Activated CD8-positive, alpha-beta memory T cell treated with anti-CD3 and anti-CD28 coated beads for 1 hour (primary cell): ENCODE measurements at places on chromosomes 1 and 21.

DNA sequence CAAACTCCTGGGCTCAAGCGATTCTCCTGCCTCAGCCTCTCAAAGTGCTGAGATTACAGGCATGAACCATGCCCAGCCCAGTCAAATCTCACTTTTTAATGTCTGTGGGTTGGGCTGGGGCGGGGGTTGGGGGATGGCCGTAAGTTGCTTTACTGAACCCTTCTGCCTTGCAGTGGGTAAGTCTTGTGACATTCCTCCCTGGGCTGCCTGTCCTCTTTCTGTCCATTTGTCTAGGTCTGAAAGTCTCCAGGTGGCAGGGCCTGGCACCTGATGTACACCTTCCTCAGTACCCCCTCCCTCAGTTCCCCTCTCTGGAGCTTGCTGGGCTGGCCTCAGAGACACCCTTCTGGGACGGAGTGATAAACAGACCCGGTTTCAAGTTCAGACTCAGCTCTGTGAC is 13.3 kb downstream of the ZNF362 start:
- DNase-seq, result no peak

DNA sequence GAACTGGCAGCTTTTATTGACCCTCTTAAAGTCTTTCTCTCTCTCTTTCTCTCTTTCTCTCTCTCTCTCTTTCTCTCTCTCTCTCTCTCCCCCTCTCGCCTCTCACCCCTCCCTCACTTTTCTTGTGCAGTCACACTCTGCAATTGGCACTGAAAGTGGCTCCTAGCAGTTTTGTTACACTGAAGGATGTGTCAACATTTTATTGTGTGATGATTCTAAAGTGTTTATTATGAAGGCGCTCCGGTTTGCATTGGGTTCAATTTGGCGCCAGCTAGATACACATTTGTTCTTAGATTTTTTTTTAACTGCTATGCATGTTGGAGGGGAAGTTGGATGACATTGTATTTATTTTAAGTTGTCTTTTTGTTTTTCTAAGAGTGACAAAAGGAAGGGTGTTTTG is 64.0 kb upstream of the CHRM3 start:
- DNase-seq, result no peak

GRCh38 chr1:98327220-98327861 is 334.2 kb upstream of the SNX7 start:
- DNase-seq, result no peak

- no peak for DNase-seq
Observed at GRCh38 chr1:59751801-59752200, 62.9 kb upstream of the HOOK1 start.

GRCh38 chr1:204112876-204113730 is 38.7 kb downstream of the ETNK2 start:
- DNase-seq, result no peak
